AG10803 (cell line): ENCODE measurements at places on chromosomes 2 and 18.
A peak's percentile ranks its signal among the peaks of the same experiment; 100 is the strongest.

- peak; percentile 21 for DNase-seq
Observed at GRCh38 chr2:207141386-207141785, 24.4 kb downstream of the KLF7 start.

DNA sequence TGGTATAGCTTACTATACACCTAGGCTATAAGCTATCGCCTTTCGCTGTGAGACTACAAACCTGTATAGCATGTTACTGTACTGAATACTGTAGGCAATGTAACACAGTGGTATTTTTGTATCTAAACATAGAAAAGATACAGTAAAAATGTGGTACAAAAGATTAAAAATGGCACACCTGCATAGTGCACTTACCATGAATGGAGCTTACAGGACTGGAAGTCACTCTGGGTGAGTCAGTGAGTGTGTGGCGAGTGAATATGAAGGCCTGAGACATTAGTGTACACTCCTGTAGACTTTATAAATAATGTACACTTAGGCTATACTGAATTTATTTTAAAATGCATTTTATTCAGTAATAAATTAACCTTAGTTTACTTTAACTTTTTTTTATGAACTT is 258.2 kb upstream of the SP5 start:
- DNase-seq: no peak

GRCh38 chr2:200350850-200351285 is 44.4 kb downstream of the SPATS2L start:
- DNase-seq: peak; percentile 88

DNA sequence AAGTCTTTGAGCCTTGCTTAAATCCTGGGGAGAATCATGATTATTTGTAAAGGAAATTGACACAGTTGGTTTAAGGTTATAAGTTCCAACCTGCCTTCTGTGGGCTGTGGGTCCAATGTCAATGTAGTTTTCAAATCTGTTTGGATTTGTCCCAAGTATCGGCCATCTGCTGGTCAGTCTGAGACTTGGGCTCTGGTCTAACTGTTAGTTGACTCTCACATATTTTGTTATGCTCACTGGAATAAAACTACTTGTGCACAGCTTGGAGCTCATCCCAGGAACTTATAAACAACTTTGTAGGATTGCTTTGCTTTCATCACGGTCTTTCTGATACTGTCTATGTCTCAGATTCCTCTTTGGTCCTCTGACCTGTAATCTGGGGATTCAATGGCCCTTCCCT is 1026.2 kb upstream of the ZEB2 start:
- DNase-seq: peak; percentile 17

DNA sequence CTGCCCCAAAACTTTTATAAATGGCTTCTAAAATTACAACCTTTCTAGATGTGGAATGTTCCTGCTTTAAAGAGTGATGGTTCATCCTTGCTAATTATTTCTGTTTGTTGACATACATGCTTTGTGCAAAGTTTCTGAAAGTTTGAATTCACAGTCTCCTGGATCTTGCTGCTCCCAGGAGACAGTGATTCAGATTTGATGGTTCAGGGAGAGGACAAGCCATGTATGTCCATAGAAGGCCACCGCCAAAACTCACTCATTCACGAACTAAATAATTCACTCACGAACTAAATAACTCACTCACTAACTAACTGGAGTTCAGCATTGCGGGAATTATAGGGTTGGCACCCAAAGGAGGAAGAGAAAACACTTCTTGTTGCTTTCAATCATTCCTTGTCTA is 416.5 kb upstream of the ZEB2 start:
- DNase-seq: no peak

DNA sequence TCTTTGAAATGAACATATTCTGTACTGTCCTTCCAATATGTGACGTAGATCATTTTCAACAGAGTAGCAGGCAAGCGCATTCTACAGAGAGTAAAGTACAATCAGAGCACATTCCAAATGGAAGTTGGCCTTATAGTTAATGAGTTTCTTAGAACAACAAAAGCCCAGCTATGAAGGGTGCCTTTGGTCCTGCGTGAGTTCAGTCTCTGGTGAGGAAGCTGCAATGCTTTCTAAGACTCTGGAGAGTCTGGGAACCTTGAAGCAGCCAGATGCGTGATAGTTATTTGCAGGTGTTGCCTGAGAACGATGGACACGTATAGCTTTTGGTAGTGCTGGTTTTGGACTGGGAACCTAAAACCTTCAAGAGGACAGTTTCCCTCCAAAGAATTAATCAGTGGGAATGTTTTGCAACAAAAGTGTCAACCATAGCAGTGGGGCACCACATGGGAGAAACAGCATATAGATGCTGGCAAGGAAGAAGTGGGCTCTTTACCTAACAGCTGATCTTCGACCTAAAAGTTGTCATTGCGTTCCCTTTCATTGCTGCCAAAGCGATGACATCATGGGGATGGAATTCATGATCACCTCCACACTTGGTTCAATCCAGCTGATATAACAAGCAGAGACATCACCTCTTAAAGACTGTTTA is 9.3 kb upstream of the SNORC start:
- DNase-seq: no peak

- no peak for DNase-seq
Observed at GRCh38 chr18:30765247-30765646, 277.3 kb downstream of the DSC3 start.

GRCh38 chr2:105866216-105867185 is 121.8 kb downstream of the NCK2 start:
- peak; percentile 39 for DNase-seq

GRCh38 chr2:78780864-78781583 is 244.5 kb upstream of the REG3G start:
- no peak for DNase-seq

DNA sequence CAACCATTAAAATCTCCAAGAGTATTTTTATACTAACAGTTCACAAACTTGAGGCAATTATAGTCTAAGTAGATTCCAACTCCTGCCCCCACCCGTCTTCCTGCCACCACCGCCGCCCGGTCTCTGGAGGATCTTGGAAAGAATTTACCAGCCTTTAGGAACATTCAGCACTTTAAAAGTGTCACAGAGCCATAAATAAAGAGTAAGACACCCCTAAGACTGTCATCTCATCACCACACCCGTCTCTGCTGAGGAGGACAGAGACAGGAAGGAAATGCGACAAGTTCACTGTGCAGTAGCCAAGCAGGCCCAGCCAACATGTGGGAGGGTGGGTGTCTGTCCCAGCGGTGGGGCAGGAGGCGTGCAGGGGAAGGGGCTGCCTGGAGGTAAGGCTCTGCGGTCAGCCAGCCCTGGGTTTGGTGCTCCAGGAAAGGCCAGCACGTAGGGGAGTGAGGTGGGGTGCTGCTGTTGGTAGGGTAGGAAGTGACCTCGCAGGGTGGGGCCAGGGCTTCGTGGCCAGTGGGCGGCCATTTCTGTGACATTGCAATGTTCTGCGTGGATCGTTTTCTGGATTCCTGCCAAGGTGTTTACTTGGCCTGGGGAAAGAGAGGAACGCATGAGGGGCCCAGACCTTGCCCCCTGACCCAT is 111.6 kb downstream of the FAM210A start:
- DNase-seq: no peak

DNA sequence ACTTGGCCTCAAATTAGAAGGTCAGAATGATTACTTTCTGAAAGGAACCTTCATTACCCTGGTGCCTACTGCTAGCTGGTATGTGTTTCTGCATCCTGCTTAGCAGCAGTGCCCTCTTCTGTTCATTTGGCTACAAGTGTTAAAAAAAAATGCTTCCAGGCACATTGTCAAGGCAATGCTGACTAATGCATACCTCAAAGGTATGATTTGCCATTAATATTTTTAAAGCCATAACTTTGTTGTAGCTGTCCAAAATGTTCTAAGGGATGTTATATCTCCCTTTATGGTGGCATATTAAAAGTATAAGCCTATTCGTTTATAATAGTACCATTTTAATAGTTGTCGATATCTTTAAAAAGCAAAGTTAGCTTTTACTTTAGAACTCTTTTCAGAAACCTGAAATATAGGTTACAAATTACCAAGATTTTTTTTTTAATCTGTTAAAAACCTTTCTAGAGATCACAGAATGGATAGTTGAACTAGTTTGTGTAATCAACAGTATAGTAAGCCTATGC is 52.0 kb upstream of the FAM171B start:
- DNase-seq: peak; percentile 77

- peak; percentile 52 for DNase-seq
Observed at GRCh38 chr2:108536133-108536780, 2.0 kb downstream of the LIMS1 start.

GRCh38 chr2:119545754-119546446 is 1.7 kb downstream of the CFAP221 start:
- peak; percentile 67 for DNase-seq

GRCh38 chr18:78511666-78512601 is 467.7 kb upstream of the SALL3 start:
- no peak for DNase-seq

GRCh38 chr18:51739044-51739666 is 541.7 kb upstream of the MEX3C start:
- DNase-seq: no peak

- peak; percentile 9 for DNase-seq
Observed at GRCh38 chr2:182649316-182649715, 66.7 kb upstream of the DNAJC10 start.

- no peak for DNase-seq
Observed at GRCh38 chr18:58148954-58149471, 105.0 kb downstream of the NEDD4L start.

- no peak for DNase-seq
Observed at GRCh38 chr2:44813165-44813564, 128.3 kb upstream of the SIX3 start.

DNA sequence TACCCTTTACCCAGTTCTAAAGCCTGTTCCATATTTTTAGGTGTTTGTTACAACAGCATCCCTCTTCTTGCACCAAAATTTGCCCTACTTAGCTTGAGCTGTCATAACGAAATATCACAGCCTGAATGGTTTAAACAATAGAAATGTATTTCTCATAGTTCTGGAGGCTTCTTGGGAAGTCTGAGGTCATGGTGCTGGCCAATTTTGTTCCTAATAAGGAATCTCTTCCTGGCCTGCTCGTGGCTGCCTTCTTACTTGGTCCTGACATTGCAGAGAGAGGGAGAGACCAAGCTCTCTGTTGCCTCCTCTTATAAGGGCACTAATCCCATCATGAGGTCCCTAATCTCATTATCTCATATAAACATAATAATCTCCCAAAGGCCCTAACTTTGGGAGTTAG is 267.8 kb downstream of the PID1 start:
- DNase-seq: peak; percentile 13

GRCh38 chr2:124678043-124678442 is 653.0 kb downstream of the CNTNAP5 start:
- no peak for DNase-seq

DNA sequence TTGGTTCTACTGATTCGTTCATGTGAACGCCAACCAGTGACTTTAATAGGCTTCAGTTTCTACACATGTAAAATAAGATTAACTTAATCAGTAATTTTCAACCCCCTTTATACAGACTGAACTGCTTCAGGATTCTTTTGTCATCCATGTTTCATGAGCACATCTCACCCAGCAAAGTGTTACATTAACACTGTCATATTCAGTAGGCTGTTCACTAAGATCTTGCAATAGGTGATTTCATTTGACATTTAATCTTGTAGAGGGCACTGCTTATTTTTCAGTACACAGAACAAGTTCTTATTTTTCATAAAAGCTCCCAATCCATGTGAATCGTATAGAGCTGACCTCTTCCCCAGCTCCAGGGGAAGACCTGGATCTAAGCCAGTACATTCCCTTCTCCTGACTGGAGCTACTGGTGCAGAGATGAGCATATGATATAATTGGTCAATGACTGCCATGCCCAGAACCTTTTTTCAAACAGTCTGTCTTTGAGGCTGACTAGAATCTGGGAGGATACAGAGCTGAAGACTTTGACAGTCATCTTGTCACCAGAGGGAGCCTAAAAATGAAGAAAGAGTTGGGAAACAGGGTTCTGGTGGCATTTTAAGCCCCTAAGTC is 72.2 kb upstream of the CHRNA1 start:
- peak; percentile 95 for DNase-seq

DNA sequence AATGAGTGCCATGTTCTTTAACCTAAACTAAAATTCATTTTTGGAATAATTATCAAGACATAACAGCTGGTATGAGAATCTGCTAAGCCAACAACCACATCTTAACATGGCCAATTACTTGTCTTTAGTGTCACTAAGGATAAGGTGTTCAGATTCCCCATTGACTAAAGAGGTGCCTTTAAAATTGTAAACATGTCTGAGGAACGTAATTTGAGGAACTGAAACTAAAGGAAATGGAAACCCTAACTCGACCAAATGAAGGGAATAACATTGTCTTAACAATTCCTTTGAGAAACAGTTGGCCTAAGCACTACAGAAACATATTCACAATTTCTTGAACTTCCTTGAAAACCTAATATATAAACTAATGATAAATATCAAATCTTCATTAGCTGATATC is 355.4 kb upstream of the GULP1 start:
- no peak for DNase-seq

- no peak for DNase-seq
Observed at GRCh38 chr2:177026956-177027355, 185.6 kb upstream of the HNRNPA3 start.

DNA sequence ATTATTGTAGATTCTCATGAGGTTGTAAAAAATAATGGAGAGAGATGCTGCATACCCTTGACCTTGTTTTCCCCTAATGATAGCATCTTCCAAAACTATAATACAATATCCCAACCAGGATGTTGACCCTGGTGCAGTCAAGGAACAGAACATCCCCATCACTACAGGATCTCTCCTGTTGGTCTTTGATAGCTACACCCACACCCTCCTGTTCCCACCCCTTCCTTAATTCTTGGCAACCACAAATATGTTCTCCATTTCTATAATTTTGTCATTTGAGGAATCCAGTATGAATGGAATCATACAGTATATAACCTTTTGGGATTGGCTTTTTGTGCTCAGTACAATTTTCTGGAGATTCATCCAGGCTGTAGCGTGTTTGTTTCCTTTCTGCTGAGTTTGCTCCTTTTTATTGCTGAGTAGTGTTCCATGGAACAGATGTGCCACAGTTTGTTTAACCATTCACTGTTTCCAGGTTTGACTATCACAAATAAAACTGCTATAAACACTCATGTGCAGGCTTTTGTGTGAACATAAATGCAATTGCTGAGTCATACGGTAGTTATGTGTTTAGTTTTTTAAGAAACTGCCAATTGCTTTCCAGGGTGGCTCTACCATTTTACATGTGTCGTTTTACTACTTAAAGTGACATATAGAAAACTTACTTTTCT is 22.2 kb downstream of the MCFD2 start:
- no peak for DNase-seq

- no peak for DNase-seq
Observed at GRCh38 chr2:134280231-134280630, 26.4 kb downstream of the MGAT5 start.

- DNase-seq: no peak
Observed at GRCh38 chr2:240216167-240216566, 75.7 kb upstream of the OTOS start.
